ENCODE measurements at places on chromosomes 1 and 21.

GRCh38 chr1:246271516-246271915 lies 235.6 kb downstream of the SMYD3 start:
- no peak for DNase-seq

DNA sequence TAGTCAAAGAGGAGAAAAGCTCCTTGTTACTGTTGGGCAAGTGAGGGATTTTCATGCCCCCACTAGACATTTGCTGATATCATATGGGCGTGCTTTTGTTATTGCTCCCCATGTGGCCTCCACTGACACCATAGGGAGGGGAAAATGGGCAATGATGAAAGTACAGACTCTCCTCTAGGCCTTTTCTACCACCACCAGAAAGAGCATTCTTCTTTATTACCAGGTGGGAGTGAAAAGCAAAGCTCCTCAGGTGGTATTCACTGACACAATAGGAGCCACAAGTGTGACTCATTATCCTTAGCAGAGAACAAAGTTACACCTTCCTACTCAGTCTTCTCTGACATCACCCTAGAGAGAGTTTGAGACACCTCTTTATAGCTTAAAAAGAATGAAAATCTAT lies 667.1 kb downstream of the LTN1 start:
- DNase-seq, result no peak

- no peak for DNase-seq
These were observed 68.0 kb downstream of the FAAP20 start for GRCh38 chr1:2126331-2127186.

- no peak for DNase-seq
These were observed 160.7 kb downstream of the SDCCAG8 start for GRCh38 chr1:243416495-243416894.

DNA sequence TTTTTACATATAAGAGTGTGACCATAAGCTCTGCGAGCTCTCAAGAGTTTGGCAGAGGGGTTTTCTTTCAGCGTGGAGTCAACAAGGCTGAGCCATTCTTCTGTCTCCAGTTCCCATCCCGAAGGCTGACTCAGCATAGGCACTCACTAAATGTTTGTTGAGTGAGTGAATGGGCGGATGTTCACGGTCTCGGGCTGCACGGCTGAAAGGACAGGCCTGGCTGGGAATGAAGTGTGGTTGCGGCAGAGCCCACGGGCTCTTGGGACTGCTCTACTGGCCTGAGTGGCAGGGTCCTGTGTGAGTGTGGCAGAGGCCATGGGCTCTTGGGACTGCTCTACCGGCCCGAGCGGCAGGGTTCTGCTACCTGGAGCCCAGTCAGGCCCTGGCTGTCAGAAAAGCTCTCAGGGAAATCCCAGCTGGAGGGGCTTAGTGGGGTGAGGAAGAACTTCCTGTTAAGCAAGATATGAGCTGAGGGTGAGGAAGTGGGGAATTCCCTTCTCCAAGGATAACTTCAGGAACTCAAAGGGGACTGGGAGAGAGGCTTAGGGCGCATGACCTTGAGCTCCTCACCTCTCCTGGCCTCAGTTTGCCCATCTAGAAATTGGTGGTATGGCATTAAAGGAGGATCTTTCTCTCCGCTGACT lies 56.6 kb upstream of the C1orf174 start:
- DNase-seq, result no peak

DNA sequence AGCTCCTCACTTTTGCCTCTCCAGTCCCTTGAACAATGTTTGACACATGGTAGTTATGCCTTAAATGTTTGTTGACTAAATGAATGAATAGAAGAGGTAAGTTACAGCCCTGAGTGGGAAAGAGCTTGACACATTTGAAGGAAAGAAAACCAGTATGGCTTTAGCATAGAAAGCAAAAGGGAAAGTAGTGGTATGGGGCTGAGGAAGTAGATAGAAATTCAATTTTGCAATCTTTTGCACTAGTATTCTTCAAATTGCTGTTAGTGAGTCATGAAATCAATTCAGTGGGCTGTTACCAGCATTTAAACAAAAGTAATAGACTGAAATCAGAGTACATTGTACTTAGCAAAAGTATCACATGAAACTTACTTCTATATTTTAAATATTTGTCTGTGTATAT lies 21.1 kb downstream of the PLA2G4A start:
- no peak for DNase-seq

- DNase-seq, result no peak
These were observed 14.5 kb downstream of the NPHP4 start for GRCh38 chr1:5977494-5978444.

DNA sequence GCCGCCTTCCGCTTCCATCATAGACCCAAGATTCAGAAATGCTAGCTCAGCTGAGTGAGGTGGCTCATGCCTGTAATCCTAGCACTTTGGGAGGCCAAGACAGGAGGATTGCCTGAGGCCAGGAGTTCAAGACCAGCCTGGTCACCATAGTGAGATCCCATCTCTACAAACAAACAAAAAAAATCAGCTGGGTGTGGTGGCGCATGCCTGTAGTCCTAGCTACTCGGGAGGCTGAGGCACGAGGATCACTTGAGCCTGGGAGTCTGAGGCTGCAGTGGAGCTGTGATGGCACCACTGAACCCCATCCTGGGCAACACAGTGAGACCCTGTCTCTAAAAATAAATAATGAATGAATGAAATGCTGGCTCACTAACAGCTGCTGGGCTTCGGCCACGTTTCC lies 39.7 kb downstream of the TOMM20 start:
- DNase-seq, result no peak

GRCh38 chr1:47918257-47918867 lies 78.8 kb downstream of the TRABD2B start:
- DNase-seq, result no peak

DNA sequence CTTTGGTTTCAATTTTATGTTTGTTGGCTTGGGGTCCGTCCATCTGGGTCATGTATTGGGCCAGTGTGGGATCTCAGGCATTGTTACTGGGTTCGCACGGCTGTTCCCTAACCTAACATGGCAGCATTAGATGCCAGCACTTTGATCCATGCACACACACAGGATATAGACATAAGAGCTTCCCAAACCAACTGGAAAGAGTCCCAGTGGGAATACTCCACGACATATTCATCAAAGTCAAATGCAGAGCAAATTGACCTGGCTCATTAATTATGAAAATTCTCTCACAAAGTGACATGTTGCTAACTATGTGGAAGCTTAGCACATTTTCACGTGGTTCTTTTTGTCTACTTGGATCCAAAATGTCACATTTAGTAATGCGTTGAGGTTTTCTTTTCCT lies 130.4 kb downstream of the SETD4 start:
- no peak for DNase-seq

DNA sequence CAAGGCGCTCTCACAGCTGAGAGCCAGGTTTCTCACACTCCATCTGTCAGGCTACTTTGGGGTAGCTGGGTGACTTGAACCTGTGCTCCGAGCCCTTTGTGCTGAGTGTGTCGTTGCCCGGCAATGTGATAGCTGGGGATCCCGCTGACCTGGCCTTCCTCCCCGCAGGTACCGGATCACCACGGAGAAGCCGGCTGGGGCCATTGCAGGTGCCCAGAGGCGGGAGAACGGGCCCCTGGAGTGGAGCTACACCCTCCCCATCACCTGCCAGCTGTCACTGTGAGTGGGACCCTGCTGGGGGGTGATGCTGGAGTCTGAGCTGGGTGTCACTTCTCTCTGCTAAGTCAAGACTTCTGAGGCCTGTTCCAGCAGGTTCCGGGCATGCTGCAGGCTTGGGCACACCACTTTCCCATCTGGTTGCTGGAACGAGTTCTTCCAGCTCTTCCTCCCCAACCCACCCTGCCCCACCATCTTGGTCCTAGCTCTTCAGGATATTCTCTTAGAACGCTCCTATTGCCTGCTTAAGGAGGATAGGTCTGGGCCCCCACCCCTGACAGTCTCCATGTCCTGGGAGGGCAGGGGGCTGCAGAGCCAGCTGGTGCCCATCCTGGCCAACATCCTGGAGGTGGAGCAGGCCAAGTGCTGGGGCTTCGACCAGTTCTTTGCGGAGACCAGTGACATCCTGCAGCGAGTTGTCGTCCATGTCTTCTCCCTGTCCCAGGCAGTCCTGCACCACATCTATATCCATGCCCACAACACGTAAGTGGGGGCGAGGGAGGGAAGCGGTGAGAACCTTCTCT lies 7.5 kb downstream of the IKBKE start:
- no peak for DNase-seq

GRCh38 chr1:90926971-90927370 lies 94.9 kb downstream of the ZNF644 start:
- DNase-seq, result no peak

DNA sequence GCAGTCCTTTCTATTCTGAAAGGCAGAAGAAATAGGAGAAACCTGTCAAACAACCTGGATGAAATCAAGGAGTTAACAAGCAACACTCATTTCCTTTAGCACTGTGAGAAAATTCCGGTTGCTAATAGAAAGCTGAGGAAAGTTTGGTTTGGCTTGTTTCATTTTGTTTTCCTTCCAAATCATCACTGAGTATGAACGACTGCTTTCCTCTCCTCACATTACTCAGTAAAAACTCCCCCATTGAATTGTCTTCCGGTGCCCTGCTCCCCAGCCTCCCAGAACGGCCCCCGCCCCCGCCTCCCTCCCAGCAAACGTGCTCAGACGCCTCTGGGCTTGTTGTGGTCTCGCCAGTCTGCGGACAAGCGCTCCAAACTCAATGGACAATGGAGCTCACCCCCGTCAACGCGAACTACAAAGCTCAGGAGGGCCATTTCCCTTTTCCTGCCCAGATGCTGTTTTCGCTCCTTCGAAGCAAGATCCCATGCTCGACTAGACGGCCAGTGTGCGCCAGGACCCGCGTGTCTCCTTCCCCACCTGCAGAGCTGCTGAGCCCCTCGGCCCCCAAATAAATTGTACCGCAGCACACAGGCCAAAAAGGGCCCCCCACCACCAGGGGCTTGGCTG lies 747 bp downstream of the STX6 start:
- DNase-seq, result peak; percentile 63
